ENCODE measurements at places on chromosomes 6 and 20. TPM values are rescaled to one million over a fixed set of nuclear protein-coding genes. Genes with fewer than 3 reads are reported as not detected.

GRCh38 chr20:58839474-58839874, 11.2 kb downstream of the GNAS-AS1 start:
- peak; percentile 53 for DNase-seq

The THBS2 gene
- total RNA-seq, result 2.0 TPM

The RAET1G gene
- 0.20 TPM for total RNA-seq

The MYLK4 gene
- total RNA-seq, result 0.40 TPM
